CD4-positive, alpha-beta T cell treated with Interleukin-15 for 1 hour (primary cell): ENCODE measurements at places on chromosomes 5 and 9.

- DNase-seq, result no peak
These were observed 1606.2 kb upstream of the NUDT12 start for GRCh38 chr5:105168806-105169205.

DNA sequence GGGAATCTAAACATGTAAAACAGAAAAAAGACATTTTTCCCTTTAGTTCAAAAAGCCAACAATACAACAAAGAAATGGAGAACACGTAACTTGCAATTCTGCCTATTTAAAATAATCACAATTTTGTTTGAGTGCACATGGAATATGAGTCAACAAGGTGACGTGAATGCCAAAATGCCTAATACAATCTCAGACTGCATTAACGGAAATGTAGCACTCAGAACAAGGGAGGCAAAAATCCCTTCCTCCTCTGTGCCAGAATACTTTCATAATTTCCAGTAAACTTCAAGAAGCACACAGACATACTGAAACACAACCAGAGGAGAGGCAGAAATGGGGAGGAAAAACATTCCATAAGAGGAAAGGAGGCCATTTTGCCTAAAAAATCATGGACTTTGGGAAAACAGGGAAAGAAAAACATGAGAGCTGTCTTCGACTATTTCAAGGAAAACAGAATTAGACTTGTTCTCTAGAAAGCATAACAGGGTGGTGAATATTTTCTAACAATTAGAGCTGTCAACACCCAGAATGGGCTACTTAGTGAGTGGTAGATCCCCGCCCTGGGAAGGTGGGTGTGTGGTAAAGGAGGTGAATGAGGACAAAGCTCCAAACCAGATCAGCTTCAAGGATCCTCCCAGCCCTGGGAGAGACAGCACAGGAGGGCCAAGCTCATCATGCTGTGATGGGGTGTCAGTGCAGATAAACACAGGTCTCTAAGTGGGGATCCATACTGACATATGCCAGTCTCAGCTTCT lies 48.2 kb downstream of the ABCA1 start:
- DNase-seq, result no peak

GRCh38 chr5:12777342-12777741 lies 873.1 kb upstream of the CTNND2 start:
- DNase-seq, result no peak

DNA sequence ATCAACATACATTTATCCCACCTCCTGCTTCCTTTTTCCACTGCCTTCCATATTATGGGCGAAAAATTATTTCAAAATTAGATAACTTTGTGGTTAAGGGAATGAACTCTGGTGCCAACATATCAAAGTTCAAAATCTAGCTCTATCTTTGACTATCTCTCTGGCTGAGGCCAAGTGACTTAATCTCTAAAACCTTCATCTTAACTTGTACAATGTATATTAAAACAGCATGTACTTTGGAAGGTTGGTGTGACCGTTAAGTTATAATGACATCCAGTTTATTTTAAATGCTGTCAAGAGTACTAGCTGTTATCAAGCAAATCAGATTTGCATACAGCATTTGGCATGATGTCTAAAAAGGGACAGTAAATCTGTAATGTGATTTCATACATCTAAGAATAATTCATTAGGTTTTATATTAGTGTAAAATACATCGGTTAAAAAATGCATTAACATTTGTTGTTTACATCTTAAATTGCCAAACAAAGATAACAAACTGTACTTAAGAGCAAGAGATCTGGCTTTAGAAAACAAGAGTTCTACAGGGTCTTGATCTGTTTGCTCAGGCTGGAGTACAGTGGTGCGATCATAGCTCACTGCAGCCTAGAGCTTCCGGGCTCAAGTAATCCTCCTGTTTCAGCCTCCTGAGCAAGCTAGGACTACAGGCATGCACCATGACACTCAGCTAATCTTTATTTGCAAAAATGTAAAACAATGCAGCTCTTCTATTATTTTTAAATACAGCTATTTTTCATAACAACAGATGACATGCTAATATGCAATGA lies 102.8 kb downstream of the CDH18 start:
- DNase-seq, result no peak

GRCh38 chr5:72346398-72346797 lies 26.2 kb downstream of the PTCD2 start:
- DNase-seq, result no peak
